Chondrocyte (in vitro differentiated cells): ENCODE measurements at places on chromosomes 16 and 17. TPM values are rescaled to one million over a fixed set of nuclear protein-coding genes. Genes with fewer than 3 reads are reported as not detected.
A peak's percentile ranks its signal among the peaks of the same experiment; 100 is the strongest.

Gene CIBAR2
- total RNA-seq = not detected in 3 replicates

Gene NME2
- total RNA-seq = 748 to 753 TPM (median 751 TPM) in 3 replicates

Gene SHISA9
- total RNA-seq = 0.12 to 3.1 TPM (median 1.6 TPM) in 3 replicates

DNA sequence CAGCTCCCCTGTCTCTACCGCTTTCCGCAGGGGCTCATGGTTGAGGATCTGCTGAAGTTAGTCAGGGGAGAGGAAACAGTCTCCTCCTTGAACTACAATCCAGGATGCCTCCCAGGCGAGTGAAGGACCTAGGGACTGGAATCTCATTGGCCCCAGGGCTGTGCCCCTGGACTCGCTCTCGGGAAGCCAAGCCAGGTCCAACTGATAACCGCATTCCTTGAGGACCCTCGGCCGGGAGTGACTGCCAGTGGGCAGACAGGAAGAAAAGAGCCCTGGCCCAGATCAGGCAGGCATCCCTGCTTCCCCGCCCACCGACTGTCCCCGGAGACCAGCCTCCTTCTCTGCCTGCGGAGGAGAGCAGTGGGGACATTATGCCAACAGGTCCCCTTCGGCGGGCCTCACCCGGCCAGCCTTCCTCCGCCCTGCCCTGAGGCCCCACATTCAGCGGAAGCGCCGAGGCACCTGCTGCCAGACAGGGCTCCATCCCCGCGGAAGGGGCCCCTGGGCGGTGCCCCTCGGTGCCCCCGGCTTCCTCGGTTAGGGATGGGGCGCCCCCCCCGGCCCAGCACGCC is 776 bp downstream of the LRRC75A start:
- no peak for DNase-seq

- DNase-seq = no peak
Measured at GRCh38 chr17:79741751-79742588, 11.2 kb downstream of the ENPP7 start.

DNA sequence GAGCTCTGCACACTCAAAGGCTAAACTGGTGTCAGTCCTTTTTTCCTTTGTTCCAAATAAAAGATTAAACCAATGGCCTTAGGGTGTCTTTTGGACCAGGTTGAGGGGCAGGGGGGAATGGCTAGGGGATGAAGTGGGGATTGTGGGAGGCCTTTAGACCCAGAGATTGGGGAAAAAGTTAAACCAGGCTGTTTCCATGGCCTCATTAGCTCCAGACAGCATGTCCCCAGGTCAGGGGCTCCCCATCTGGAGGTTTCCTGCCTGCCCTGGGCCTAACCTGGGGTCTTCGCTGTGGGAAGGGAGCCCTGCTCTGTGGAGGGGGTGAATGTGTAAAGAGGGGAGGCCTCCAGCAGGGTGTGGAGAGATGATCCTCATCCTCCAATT is 10.3 kb downstream of the FKBP10 start:
- DNase-seq = no peak

GRCh38 chr17:80970044-80970761 is 21.4 kb upstream of the CHMP6 start:
- DNase-seq = peak; percentile 90

- peak; percentile 90 for DNase-seq
Measured at GRCh38 chr17:40319651-40320540, 10.9 kb downstream of the RARA start.

GRCh38 chr16:22673421-22673831 is 140.5 kb upstream of the HS3ST2 start:
- DNase-seq = no peak
